ENCODE measurements at places on chromosomes 3 and 15.

DNA sequence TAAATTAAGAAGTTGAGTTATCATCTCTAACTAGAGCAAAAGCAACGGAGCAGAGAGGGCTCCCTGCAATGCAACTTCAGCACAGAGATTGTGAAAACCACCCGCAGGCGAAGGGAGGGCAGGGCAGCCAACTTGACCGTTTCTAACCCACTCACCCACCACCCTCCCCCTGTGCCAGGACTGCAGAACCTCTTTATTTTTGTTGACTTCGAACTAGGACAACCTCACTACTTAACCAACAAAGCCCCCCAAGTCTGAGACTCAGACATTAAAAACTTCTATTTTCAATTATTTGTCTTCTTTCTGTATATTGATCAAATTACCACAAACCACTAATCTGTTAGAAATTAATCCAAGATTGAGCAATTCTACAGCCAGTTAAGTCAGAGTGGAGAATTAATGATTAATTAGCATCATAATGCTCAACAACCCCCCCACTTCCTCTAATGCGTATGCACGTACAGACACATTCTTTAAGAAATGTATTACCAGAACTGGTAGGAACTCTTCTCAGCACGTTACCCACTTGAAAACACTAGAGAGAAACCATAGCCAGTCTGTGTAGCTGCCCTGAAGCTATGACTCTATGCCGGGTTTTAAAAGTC is 2.0 kb downstream of the MGLL start:
- no peak for DNase-seq

DNA sequence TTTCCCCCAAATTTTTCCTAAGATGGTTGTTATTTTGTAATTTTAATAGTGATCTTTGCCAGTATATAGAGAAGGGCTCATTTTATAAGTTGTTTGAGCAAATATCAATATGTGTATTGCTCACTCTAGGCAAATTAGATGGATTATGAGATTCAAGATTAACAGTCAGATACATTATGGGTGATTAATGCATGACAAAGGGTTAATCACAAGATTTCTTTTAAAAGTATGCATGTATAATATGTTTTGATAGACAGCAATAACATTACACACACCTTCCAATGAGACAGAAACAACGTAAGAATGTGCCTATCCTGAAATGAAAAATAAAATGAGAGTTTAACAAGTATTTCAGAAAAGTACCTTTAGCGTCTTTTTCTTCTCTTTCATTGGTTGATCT is 547.6 kb upstream of the AGTR1 start:
- DNase-seq: no peak

DNA sequence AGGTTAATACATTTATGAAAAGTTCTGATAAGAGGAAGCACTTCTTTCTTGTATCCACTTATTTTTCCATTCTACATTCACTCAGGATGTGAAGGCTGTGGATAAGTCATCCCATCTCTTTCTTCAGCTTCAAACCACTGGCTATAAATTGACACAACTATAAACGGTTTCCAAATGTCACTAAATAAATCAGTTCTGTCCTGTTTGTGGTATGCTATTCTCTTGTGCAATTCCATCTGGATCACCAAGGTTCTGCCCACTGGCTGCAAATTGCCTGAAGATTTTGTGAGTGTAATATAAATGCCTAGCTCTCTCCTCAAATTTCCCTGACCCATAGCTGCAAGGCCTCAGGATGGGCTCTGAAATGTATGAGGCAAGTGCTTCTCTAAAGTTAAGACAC is 7.1 kb upstream of the LMOD3 start:
- no peak for DNase-seq

DNA sequence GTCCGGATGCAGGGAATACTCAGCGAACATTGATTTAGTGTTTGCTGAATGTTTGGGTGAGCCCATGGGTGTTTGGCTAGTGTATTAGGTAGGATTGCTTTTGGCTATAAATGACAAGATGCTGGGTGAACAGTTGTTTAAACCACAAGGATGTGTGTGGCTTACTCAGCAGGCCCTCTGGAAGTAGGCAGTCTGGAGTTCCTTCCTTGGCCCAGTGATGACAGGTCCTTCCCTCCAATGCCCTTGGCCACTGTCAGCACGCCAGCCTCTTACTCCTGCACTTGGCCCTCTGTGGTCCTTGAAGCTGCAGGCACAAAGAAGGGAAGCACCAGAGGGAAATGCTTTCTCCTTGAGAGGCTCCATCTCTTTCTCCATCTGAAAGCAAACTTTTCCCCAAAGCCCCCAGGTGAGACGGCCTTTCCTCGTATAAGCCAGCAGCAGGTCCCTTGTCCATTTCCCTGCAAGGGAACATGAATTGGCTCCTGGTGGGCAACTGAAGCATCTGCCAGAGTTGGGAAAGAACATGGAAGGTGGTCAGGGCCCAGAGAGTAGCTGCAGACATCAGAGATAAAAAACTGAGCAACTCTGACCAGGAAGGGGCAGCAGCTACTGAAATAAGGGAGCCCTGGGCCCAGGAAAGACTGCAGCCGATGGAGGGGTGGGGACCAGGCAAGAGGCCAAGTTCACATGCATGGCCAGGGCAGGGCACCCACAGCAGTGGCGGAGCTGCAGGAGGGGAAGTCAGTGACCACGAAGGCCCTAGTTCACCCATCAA is 105.0 kb downstream of the TPRA1 start:
- no peak for DNase-seq

DNA sequence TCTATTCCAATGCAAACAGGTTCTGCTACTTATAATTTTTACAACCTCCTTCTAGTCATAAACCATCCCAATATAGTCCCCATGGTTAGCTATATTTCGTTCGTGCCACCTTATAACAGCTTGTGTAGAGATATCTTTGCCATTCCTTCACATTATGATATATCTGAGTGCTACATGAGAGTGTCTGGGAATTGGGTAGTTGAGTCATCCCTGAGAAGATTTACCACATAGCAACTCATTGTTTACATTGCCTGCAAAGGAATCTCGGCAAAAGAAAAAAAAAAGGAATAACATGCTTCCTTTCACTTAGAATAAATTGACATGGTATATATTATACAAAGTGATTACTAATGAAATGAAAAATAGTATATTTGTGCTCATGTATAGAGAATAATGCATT is 86.0 kb upstream of the VGLL3 start:
- no peak for DNase-seq

- no peak for DNase-seq
These were observed 28.0 kb upstream of the ATP10A start for GRCh38 chr15:25891081-25891480.
